Immature natural killer cell (primary cell): ENCODE measurements at places on chromosomes 2 and 18.

- DNase-seq: no peak
Observed at GRCh38 chr2:17160594-17160993, 357.6 kb downstream of the RAD51AP2 start.

- no peak for DNase-seq
Observed at GRCh38 chr18:22827216-22827615, 105.9 kb upstream of the RBBP8 start.

GRCh38 chr2:46366668-46367052, 69.5 kb downstream of the EPAS1 start:
- no peak for DNase-seq

GRCh38 chr2:181745796-181746540, 65.7 kb upstream of the NEUROD1 start:
- no peak for DNase-seq

DNA sequence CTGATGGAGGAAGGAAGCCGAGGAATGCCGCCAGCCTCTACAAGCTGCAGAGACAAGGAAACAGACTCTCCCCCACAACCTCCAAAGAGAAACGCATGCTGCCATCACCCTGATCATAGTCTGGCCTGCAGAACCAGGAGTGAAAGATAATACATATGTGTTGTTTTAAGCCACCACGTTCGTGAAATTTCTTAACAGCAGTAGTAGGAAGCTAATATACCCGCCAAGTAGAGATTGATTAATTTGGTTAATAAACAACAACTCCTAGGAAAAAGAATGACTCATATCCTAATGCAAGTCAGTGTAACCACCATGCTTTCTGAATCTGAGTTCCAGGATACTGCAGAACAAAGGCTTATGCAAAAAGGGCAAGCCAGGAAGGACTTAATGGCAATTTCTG, 36.6 kb downstream of the LONRF2 start:
- no peak for DNase-seq

GRCh38 chr2:206698811-206699210, 19.4 kb downstream of the DYTN start:
- DNase-seq: no peak

GRCh38 chr2:79585701-79586433, 73.0 kb downstream of the CTNNA2 start:
- no peak for DNase-seq

DNA sequence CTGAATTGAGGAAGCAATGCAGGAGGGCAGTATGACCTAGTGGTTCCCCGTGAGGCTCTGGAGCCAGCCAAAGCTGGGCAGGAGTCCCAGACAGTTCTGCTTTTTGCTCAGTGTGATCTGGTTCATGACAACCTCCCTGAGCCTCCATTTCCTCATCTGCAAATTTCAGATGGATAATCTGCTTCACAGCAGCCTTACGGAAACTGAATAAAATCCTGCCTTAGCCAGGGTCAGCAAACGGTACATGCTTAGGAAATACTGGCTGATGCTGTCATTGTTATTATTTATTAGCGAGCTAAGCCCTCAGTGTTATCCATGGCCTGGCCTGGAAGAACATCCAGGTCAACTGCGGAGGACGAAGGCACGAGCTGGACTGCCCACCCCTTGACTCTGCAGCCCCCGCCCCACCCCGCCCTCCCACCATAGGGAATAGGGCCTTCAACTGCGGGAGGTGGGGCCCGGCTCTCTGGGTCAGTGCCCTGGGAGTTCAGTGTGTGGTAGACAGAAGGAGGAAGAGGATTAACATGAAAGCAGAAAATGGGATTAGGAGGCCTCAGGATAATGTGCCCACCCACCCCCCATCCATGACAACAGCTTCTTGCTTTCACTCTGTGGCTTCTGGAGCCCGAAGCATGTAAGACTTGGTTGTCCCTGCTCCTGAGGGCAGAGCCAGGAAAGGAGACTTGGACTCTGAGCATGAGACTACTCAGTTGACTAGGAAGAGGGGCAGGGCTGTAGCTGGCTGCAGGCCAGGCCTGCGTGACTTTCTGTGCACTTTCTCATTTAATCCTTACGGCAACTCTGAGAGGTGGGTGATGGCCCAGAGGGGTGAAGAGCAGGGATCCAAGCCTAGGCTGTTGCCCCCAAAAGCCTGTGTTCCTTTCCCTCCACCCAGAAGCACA, 13.1 kb downstream of the PKDCC start:
- DNase-seq: no peak

- DNase-seq: no peak
Observed at GRCh38 chr2:128832946-128833663, 514.4 kb upstream of the HS6ST1 start.

- DNase-seq: no peak
Observed at GRCh38 chr2:84486441-84487115, 27.5 kb upstream of the SUCLG1 start.

DNA sequence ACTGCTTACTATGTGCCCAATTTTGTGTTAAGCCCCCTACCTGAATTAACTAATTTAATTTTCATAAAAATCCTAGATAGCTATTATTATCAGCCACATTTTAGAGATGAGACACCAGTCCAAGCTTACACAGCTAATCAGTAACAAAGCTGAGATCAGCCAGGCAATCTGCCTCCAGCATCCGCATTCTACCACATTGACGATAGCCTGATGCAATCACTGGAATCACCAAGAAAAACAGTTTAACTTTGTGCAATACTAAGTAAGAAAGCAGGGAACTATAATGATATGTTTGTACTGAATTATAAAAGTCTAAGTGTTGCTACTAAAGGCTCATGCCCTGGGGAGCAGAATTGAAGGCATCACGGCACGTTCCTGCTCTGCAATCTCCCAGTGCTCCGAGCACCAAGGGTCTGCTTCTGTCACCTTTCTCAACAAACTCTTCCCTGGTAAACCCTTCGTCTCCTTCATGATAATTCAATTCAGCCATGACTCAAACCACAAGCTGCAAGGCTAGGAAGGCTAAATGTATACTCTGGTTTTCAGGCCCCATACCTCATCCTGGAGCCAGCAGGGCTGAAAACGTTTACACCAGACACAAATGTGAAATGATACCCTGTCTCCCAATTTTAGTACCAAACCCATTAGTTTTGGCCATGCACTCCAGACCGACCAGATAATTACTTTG, 19.4 kb downstream of the KANSL3 start:
- DNase-seq: no peak

GRCh38 chr2:134863446-134863845, 25.0 kb downstream of the ACMSD start:
- no peak for DNase-seq

- no peak for DNase-seq
Observed at GRCh38 chr2:187877391-187877790, 323.2 kb upstream of the TFPI start.

DNA sequence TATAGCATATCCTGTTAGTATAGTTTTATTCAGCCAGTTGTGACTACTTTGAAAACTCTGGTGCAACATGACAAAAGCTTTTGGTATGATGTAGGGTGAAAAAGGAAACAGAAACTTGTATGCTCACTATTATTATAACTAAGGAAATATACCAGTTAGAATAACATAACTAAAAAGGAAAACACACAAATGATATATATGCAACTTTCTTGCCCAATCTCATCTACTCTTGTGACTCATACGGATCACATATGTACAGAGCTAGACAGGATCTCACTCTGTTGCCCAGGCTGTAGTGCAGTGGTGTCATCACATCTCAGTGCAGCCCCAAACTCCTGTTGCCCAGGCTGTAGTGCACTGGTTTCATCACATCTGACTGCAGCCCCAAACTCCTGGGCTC, 12.4 kb upstream of the TLK1 start:
- DNase-seq: no peak

- no peak for DNase-seq
Observed at GRCh38 chr2:40317761-40318160, 134.1 kb downstream of the SLC8A1 start.

- no peak for DNase-seq
Observed at GRCh38 chr18:55354795-55355194, 233.2 kb downstream of the TCF4 start.

DNA sequence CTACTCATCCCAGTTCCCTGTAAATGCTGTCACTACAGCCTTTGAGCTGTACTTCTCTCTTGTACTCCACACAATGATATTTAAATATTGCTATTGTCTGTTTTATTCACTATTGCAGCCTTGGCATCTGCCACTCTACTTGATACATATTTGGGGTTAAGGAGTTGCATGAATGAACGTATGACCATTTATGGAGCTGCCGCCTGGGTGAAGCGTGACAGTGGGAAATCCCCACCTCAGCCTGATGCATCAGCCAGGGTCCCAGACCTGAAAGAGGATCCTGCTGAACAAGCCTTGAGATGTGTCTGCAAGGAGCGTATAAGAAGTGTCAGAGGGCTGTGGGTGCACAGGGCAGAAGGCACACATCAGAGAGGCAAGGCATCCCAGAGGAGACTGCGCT, 39.1 kb downstream of the MRPL35 start:
- no peak for DNase-seq

GRCh38 chr2:219521066-219521880, 7.0 kb downstream of the ASIC4 start:
- no peak for DNase-seq

- DNase-seq: no peak
Observed at GRCh38 chr2:109105113-109105512, 23.9 kb upstream of the SH3RF3 start.

DNA sequence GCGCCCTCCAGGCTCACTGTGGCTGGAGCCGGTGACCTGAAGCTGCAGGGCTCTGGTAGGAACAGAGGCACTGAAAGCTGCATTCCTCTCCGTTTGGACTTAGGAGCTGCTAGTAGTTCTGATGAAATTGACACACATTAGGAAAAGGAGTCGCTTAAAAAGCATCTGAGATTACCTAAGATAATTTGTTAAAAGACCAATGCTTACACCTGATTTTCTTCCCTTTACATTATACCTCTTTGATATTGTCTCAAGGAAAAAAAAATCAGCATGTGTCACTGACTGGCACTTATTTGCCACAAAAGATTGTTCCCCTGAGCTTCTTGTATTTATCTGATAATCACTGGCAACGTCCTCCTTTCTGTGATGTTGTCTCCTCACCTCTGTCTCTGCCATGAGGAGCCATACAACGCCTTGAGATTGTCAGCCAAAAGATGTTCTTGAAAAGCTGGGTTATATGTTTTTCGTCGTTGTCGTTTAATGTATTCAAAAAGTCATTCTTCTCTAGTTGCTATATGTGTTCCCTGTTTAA, 618 bp upstream of the CHN1 start:
- no peak for DNase-seq

GRCh38 chr18:35376393-35376741, 770 bp downstream of the ZNF396 start:
- DNase-seq: peak; percentile 30

GRCh38 chr2:69214898-69215297, 172.1 kb downstream of the GFPT1 start:
- no peak for DNase-seq

DNA sequence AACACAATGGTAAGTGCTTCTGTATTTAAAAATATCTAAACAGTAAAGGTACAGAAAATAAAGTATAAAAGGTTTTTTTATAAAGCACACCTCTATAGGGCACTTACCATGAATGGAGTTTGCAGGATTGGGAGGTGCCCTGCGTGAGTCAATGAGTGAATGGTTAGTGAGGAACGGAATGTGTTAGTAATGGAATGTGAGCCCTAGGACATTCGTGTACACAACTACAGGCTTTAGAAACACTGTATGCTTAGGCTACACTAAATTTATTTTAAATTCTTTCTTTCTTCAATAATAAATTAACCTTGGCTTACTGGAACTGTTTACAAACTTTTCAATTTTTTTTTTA, 337.9 kb upstream of the SLC39A10 start:
- DNase-seq: no peak
